Mucosa of descending colon (tissue), 3 donors: ENCODE measurements at places on chromosomes 7 and 10. TPM values are rescaled to one million over a fixed set of nuclear protein-coding genes. Genes with fewer than 3 reads are reported as not detected.
A peak's percentile ranks its signal among the peaks of the same experiment; 100 is the strongest.

The ASAH2 gene
- 4.4 TPM for total RNA-seq

The GRM3 gene
- total RNA-seq, result not detected

- DNase-seq, result no peak
Observed at GRCh38 chr7:157409753-157410727, 73.2 kb downstream of the DNAJB6 start.

DNA sequence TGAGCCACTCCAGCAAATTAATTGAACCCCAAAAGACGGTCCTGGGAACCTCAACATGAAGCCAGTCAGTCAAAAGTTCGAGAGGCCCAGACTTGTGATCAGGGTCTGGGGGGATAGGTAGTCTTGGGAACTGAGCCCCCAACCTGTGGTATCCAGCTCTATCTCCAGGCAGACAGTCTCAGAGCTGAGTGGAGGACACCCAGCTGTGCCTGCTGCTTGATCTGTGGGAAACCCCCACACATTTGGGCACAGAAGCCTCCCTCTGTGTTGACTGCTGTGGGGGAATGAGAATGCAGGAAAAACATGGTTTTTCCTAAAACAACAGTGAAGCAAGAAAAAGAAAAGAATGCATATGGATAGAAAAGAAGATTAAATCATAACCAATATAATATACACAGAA lies 16.3 kb upstream of the SNX8 start:
- no peak for DNase-seq

DNA sequence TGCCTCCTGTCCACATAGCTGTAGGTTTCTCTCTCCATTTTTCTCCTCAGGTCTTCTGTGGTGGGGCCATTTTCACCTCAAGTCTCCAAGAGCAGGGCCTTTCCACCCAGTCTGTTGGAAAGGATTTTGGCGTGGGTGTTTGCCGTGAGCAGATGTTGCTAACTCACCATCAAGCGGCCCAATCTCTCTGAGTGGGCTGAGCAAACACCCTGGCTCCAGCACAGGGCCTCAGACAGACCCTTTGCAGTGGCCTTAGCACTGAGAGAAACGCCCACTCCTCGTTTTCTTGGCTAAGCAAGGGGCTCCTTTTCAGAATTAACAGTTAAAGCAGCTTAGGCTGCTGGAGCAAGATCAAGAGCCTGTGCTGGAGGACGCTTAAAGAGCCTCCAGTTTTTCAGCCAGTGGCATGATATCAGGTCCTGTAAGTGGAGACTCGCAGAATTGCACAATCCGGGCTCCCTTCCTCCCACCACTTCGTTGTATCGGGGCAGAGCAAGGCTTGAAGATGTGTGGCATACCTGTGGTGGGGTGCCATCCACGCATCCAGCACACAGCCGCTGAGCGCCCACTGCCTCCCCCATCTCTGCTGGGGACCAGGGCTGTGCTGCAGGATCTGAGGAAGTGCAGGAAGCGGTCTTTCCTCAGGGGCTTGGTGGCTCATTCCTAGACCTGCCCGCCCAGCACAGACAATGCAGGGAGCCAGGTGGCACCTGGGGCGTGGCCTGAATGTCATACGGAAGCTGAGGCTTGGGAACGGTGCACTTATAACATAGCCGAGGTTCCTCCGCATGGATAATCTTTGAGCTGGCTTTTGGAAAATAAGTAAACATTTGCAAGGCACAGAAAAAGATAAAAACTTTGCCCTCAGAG lies 142.7 kb downstream of the ADARB2 start:
- DNase-seq, result peak; percentile 33
